Epithelial cell of esophagus (primary cell): ENCODE measurements at places on chromosomes 5 and 9.

DNA sequence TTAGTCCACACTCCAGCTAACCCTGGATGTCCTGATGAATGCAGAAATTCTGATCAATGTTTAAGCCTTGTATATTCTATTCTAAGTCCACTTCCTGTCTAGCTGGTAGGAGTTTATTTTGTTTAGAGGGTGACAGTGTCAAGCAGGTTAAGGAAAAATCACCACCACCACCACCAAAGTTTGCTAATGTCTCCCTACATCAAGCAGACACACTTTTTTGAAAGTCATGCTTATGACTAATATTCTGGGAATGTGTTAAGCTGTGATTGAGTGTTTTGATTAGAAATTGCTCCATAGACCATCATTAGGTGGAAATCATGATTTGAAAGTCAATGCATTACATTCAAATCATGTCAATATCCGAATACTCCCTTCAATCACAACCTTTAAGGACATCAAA, 1530.1 kb downstream of the MAT2B start:
- peak; percentile 0 for DNase-seq

GRCh38 chr5:107766439-107766838, 95.7 kb upstream of the EFNA5 start:
- no peak for DNase-seq

DNA sequence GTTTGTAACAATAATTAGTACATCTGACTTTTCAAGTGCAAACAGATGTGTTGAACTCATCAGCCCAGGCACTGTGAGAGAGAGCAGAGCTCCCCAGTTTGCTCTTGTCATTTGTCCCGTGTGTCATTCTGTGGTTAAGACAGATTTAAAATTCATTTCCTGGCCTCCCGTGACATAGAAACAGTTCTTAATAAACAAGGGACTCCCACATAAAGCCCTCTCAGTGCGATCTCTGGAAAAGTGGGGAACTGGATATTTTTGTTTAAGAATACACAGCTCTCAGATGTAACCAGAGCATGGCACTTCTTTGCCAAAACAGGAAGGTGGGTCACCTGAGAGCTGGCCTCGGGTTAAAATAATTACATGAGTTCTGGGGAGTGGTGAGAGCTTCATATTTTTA, 58.6 kb downstream of the PRKACG start:
- DNase-seq, result no peak

DNA sequence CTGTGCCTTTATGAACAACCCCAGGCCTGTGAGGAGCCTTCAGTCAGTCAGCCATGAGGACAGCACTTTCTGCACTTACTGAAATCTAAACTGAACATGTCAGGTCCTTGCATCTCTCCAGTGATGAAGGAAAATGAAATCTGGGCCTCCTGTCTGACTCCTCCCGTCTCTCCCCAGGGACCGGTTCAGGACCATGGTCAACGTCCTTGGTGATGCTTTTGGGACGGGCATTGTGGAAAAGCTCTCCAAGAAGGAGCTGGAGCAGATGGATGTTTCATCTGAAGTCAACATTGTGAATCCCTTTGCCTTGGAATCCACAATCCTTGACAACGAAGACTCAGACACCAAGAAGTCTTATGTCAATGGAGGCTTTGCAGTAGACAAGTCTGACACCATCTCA, 77.0 kb upstream of the PLPP6 start:
- DNase-seq, result no peak

- no peak for DNase-seq
Measured at GRCh38 chr5:99369797-99370593, 441.2 kb upstream of the CHD1 start.

DNA sequence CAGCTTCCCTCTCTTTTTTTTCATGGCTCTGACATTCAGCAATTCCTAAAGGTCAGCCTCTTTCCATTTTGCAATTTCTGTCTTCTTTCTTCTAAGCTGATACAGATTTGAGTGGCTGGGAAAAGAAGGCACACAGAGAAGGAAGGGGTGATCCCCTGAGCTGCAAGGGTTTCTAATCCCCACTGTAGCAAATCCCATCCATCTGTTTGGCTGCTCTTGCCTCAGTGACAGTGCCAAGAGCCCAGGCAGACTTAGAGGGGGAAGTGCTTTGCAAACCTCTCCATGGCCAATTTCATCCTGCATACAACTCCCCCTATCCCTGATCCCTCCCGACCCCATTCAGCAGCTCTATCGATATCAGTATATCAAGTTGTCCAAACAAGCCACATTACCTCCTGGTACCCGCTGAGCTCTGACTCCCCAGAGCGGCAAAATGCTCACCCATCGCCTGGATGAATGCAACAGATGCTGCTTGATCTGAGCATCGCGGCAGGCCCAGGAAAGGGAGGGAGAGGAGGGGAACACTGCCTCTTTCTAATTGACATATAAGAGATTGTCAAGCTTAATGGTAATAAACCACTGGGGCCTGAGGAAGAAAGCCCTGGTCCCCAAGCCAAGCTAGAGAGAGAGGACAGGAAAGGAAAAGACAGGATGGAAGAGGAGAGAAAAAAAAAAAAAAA, 268.9 kb downstream of the ASTN2 start:
- no peak for DNase-seq

DNA sequence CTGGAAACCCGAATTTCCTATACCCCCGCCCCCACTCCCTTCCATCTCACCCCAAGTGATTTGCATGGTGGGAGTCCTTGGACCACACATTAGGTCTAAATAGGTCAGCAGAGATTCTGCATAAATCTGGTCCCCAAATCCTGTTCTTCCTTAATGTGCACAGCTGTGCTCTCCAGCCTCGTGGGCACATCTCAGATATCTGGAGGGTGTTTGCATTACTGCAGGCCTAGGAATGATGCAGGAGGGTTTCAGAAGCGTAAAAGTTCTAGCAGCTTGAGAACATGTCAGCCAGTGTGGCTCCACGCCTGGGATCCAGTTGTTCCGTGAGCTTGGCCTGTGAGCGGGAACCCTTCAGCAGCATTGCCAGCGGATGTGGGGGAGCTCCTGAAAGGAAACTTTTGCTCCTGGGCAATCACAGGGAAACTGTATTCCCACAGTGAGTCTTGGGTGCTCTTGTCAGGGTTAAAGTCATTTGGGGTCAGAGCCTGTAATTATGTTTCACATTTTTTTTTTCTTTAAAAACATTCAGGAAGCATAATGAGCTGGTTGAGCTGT, 12.9 kb downstream of the ARHGAP26 start:
- DNase-seq, result no peak

DNA sequence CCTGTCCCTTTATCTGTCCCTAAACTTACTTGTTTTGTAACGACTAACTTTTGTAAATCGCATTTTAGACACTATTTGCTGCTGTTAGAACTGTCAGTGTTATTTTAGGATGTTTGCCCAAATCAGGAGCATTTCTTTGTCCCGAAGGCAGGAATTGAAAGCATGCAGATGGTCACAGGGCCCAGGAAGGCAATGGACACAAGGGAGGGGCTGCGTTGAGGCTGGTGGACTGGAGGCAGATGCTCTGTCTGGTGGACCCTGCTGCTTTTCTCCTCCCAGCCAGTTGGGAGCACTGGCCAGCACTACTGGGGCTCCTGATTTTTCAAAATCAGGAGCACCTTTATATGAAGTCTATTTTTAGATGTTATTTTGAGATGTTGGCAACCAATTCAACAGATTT, 31.7 kb downstream of the DOCK2 start:
- no peak for DNase-seq

- DNase-seq, result no peak
Measured at GRCh38 chr5:14699807-14700400, 35.4 kb downstream of the OTULIN start.
